ENCODE measurements at places on chromosomes 16 and 17. TPM values are rescaled to one million over a fixed set of nuclear protein-coding genes. Genes with fewer than 3 reads are reported as not detected.

DNA sequence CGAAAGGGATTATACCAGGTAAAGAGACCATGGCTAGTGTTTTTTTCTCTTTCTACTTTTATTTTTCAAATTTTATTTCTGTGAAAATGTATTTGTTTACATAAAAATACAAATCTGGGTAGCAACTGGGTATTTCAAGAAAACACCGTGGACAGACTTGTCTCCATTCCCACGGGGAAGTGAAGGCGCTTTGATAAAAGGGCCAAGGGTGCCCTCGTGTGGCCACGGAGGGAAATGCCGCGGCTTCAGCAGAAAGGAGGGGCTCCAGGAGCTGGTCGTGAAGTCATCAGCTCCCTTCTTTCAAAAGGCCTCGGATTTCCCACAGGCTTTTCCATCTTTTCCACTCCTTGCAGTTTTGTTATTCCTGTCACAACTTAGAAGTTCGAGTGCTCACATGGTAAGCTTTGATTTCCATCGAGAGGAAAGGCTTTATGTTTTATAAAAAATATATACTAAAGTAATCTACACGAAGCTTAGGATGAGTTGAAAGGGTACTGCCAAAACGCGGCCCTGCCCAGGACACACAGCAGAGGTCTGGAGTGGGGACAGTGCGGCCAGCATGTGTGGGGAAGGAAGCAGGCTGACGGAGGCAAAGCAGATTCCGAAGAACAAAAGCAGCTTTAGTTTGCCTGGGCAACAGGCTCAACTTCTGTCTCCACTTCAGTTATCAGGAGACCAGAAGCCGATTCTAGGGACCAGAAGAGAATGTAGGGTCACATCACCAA is 15.3 kb upstream of the MNT start:
- DNase-seq = peak; percentile 85

DNA sequence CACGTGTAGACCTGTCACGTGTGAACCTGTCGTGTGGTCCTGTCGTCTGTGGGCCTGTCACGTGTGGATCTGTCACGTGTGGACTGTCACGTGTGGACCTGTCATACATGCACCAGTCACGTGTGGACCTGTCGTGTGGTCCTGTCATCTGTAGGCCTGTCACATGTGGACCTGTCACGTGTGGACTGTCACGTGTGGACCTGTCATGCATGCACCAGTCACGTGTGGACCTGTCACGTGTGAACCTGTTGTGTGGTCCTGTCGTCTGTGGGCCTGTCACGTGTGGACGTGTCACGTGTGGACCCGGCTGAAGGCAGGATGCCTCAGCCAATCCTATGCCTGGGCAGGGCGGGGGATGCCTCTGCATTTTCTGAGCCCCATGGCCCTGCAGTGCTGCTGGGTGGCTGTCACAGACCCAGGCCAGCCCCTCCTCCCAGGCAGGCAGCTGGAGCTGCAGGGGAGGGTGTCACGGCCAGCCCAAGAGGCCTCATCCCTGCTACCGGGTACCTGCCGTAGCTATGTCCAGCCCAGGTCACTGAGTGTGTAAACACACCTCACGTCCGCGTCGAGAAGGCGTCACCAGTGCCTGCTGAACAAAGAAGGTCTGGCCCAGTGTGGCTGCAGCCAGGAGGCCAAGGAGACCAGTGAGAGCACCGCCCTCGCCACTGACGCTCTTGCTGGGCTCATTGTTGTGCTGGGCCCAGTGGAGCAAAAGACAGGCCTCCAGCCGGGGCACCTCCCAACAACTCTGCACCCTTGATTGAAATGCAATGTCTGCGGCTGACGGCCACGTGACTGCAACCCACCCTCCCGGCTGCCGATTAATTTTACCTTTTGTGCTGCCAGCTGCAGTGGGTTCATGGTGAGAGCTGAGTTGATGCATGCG is 18.6 kb upstream of the ACSF3 start:
- DNase-seq = no peak

The OTOA gene
- 0.17 TPM for total RNA-seq

The CCL7 gene
- total RNA-seq = not detected

All from MCF 10A (cell line).